M059J (cell line): ENCODE measurements at places on chromosomes 7 and 10. TPM values are rescaled to one million over a fixed set of nuclear protein-coding genes. Genes with fewer than 3 reads are reported as not detected.

MOSPD3 gene
- total RNA-seq: 15.6 and 22.0 TPM in 2 replicates

ERVW-1 gene
- 0.02 TPM in 1 of 2 replicates, not detected in the other for total RNA-seq

RAB19 gene
- total RNA-seq: not detected in 2 replicates

ZNF853 gene
- 0.25 and 0.94 TPM in 2 replicates for total RNA-seq

EPHB6 gene
- total RNA-seq: 0.02 TPM in 1 of 2 replicates, not detected in the other

SORCS1 gene
- not detected in 2 replicates for total RNA-seq

DNA sequence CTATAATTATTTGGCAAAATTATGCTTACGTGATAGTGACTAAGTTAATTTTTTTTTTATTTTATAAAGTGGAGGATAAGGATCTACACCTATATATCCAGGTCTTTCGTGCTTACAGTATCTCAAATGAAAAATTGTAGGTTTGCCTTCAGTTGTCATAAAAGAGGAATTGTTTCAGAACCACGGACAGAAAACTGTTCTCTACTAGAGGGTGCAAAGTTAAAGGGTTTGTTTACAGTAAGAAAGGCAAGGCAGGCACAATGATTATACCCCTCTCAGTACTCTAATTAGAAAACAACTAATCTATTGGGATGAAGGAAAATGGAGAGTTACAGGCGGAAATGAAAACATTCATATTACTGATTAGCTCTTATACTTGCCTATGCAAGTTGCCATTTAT is 1.5 kb downstream of the PCLO start:
- peak; percentile 28 for DNase-seq

GRCh38 chr10:103792547-103792946 is 62.8 kb downstream of the SH3PXD2A start:
- DNase-seq: no peak

- no peak for DNase-seq
Observed at GRCh38 chr7:139627831-139628230, 104.3 kb downstream of the CLEC2L start.

GRCh38 chr7:139620676-139621344 is 97.3 kb downstream of the CLEC2L start:
- peak; percentile 34 for DNase-seq

- DNase-seq: no peak
Observed at GRCh38 chr10:30842894-30843293, 188.8 kb downstream of the ZNF438 start.

DNA sequence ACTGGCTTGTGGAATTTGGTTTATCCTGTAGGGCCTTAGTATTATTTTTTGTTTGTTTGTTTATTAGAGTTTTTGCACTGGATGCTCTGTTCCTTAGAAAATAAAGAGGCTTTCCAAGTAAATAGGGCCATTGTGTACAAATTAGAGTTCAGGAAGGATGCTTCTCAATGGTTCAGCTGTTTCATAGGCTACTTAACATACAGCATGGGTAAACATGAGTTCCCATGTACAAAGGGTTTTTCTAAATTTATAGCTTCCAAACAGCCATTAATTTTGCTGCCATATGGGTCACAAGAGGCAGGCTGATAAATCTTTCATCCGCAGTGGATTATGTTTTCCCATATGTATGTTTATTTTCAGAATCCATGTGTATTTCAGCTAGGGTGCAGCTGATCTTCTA is 121.6 kb upstream of the WDR11 start:
- DNase-seq: no peak

GRCh38 chr7:27153526-27153925 is 1.1 kb upstream of the HOXA3 start:
- DNase-seq: no peak

- DNase-seq: no peak
Observed at GRCh38 chr7:40099837-40100236, 34.6 kb downstream of the MPLKIP start.

- peak; percentile 82 for DNase-seq
Observed at GRCh38 chr10:114869520-114869892, 47.9 kb downstream of the FHIP2A start.

DNA sequence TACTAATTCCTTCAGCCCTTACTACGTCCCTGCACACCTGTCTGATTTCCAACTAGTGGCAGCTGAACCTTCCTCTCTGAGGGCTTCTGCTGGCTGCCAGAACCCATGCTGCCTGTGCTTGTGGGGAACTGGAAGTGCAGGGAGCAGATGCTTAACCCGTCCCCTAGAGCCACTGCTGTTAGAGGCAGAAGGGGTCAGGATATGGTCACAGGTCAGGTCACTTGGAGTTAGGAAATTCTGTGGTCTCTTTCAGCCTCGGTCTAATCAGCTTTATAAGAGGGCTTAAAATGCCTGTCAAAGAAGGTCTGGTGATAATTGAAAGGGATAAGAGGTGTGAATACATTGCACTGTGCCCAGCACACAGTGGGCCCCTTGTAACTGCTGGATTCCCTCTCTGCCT is 82.0 kb downstream of the PLPP4 start:
- no peak for DNase-seq

DNA sequence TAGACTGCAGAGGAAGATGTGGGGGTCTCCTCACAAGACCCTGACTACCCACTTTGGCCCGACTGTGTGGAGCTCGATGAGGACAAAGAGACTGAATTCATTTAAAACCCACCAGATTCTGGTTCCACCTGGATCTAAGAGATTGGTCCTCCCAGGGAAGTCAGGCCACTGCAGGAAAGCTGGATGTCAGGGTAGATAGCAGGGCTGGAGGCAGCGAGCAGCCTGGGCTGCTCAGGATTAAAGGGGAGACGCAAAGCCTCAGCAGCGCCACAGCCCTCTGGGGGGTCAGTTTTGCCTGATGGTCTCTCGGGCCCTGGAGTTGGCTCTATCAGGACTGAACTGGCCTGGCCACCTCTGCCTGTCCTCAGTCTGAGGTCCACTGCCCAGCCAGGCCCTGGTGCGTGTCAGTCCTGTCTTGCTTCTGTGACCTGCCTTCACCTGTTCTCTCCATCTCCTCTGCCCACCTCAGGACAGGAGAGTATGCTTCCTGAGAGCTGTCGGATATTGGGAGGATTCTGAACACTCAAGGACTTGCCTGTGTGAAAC is 12.2 kb upstream of the KLRG2 start:
- DNase-seq: no peak

GRCh38 chr7:24824896-24825295 is 67.6 kb upstream of the GSDME start:
- DNase-seq: no peak

GRCh38 chr7:108235451-108236061 is 105.4 kb upstream of the LAMB4 start:
- DNase-seq: no peak

DNA sequence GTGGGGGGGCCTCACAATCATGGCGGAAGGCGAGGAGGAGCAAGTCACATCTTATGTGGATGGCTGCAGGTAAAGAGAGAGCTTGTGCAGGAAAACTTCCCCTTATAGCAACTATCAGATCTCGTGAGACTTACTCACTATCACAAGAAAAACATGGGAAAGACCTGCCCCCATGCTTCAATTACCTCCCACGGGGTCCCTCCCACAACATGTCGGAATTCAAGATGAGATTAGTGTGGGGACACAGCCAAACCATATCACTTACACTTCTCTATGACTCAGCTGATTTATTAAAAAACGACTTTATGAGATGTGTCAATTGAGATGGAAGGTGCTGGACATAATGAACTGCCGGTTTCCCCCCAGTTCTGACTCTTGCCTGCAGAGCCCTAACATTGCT is 23.8 kb upstream of the CHN2 start:
- no peak for DNase-seq

GRCh38 chr7:132882714-132883428 is 199.0 kb downstream of the CHCHD3 start:
- no peak for DNase-seq

DNA sequence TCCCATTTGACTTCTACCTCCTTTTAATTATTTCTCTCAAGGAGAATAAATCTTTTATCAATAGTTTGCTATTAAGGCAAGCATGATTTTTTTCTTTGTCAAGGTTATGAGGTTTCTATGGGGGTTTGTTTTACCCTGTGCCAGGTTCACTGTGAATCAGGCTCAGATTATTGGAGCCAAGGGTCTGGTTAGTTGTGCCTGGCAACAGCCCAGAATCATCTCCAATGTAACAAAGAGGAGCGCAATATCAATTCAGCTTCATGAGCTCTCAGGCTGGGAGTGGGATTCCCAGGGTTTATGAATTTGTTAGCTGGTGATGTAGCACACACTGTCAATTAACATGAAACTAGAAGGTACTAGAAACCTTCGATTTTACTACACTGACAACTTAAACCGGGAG is 73.2 kb downstream of the AASS start:
- DNase-seq: no peak

GRCh38 chr10:104347295-104348045 is 6.2 kb upstream of the CFAP58 start:
- DNase-seq: no peak

GRCh38 chr10:102656791-102657371 is 12.6 kb downstream of the TRIM8 start:
- DNase-seq: no peak

GRCh38 chr10:86964847-86965190 is 3.5 kb upstream of the ADIRF start:
- no peak for DNase-seq

DNA sequence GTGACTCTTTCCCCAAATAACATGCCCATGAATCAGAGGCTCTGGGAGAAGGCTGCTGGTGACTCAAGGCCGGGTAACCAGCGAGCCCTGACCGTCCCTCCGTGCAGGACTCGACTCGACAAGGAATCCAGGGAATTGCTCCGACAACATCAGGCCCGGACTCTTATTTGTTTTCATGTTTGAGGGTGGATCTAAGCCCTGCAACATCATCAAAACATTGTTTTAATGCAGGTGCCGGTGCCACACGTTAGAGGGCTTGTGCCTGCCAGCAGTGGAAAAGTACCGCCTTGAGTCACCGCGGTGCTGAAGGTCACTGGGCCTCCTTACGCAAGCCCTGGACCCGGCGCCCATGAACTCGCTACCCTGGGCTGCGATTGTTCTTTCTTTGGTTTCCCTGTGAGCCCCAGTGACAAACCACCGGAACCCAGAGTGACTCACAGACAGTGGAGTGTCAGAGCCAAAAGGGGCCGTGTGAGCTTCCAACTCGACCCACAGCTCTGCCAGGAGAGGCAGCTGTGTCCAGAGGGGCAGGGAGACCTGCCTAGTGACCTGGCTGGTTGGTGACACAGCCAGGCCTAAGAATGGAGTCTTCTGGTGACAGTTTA is 139.4 kb upstream of the SHH start:
- peak; percentile 99 for DNase-seq

- DNase-seq: no peak
Observed at GRCh38 chr7:54141576-54141975, 400.6 kb upstream of the VSTM2A start.

- no peak for DNase-seq
Observed at GRCh38 chr7:147308539-147308938, 1191.9 kb downstream of the CNTNAP2 start.

- peak; percentile 95 for DNase-seq
Observed at GRCh38 chr7:24971333-24972165, 8.4 kb downstream of the OSBPL3 start.

- DNase-seq: no peak
Observed at GRCh38 chr7:44152971-44153947, 12.1 kb upstream of the MYL7 start.
